ENCODE measurements at places on chromosomes 11 and 22.

GRCh38 chr11:1307998-1308742, 1.3 kb downstream of the TOLLIP start:
- DNase-seq: no peak

- DNase-seq: no peak
These were observed 12.2 kb upstream of the MMP12 start for GRCh38 chr11:102886999-102887398.

DNA sequence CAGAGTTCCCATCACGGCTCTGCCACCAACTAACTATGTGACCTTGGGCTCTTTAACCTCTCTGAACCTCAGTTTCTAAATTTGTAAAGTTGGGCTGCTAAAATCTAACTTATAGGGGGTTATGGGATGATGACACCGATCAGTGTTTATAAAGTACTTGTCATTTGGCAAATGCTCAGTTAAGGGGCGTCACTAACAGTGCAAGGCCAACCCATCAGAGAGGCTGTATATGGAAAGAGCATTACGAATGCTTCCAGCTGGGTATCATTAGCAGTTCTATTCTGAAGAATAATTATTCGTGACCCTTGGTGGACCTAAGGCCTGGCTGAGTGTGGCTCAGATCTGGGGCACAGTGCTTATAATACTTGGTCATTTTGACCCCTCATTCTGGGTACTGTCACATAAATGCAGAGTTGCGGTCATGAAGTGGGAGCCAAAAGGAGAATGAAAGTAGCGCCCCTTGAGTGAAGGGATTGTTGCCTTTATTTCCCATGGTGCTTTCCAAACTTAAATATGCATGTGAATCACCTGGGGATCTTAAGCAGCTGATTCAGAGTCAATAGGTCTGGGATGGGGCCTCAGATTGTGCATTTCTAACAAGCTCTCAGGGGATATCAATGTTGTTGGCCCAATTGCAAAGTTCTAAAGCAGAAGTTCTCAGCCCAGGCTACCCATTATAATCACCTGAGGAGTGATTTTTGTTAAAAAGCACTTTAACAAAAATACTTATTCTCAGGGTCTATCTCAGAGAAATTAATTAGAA, 115.8 kb downstream of the CSNK2A3 start:
- DNase-seq: no peak

DNA sequence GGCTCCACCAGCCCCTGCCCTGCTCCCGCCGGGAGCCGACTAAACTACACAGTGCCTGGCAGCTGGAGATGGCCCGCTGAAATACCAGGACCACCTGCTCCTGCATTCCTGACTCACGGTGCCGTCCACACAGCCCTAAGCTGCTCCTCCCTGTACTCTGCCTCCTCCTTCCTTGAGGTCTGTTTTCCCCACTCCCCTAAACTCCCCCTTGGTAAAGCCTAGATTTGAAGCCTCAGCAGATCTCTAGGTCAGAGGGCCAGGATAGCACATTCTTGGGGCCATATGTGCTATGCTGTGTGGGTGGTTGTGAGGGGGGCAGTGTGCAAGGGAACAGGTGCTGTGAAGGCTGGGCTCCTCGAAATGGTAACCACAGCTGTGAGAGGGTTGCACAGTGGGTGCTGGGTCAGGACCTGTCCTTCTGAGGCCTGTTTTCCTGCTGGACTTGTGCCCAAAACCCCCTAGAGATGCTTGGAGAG, 9.7 kb downstream of the LRFN4 start:
- DNase-seq: no peak

- DNase-seq: no peak
These were observed 709.4 kb upstream of the KIRREL3 start for GRCh38 chr11:127709960-127710359.

- no peak for DNase-seq
These were observed 53.2 kb downstream of the FAM76B start for GRCh38 chr11:95736355-95736754.

GRCh38 chr11:19921976-19922688, 209.5 kb downstream of the NAV2 start:
- no peak for DNase-seq

Data from NCI-H1436 treated with DMSO at 0.1 percent for 48 hours (cell line).